ENCODE measurements at places on chromosomes 11 and 22. TPM values are rescaled to one million over a fixed set of nuclear protein-coding genes. Genes with fewer than 3 reads are reported as not detected.

The EXPH5 gene
- polyA plus RNA-seq: 0.57 TPM

The OR51I1 gene
- polyA plus RNA-seq: not detected

The BATF2 gene
- 0.94 TPM for polyA plus RNA-seq

GRCh38 chr11:8721609-8722500 is 39.3 kb downstream of the RPL27A start:
- DNase-seq: no peak

DNA sequence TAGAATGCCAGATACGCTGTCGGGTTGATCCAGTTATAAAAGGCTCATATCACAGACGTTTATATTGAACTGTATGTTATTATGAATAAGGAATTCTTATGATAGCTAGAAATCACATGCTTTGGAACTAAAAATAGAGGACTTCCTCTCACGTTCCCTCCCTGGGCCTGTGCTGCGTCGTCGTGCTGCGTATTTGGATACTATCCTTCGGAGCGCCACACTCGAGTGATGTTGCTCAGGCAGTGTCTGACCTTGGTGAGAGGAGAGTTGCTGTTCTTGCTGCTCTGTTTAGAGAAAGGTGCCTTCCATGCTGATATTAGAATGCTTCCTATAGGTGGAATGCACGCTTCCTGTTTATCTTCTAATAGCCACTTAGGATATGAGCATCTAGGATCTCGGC is 20.2 kb upstream of the ST14 start:
- DNase-seq: no peak

GRCh38 chr11:15114501-15115475 is at the start of gene INSC:
INSC (plus strand) TSS chr11:15114923; CDS start chr11:15149175, 34,252 bp downstream.
- peak; percentile 36 for DNase-seq

GRCh38 chr11:44136176-44136945 is 40.9 kb downstream of the EXT2 start:
- no peak for DNase-seq

DNA sequence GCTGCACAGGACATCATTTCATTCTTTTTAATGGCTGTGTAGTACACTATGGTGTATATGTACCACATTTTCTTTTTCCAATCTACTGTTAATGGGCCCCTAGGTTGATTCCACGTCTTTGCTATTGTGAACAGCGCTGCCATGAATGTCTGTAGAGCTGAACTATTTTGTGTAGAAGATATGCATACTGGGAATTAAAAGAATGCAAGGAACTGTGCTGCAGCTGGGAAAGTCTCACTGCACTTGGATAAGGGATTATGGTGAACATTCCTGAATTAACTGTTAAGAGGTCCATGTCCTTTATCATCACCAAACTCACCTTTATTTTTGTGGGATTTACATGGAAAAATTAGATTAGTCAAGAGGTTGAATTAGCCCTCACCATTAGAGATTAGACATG is 224.7 kb downstream of the SNX19 start:
- DNase-seq: no peak
